ENCODE measurements at places on chromosomes 3 and 15.

DNA sequence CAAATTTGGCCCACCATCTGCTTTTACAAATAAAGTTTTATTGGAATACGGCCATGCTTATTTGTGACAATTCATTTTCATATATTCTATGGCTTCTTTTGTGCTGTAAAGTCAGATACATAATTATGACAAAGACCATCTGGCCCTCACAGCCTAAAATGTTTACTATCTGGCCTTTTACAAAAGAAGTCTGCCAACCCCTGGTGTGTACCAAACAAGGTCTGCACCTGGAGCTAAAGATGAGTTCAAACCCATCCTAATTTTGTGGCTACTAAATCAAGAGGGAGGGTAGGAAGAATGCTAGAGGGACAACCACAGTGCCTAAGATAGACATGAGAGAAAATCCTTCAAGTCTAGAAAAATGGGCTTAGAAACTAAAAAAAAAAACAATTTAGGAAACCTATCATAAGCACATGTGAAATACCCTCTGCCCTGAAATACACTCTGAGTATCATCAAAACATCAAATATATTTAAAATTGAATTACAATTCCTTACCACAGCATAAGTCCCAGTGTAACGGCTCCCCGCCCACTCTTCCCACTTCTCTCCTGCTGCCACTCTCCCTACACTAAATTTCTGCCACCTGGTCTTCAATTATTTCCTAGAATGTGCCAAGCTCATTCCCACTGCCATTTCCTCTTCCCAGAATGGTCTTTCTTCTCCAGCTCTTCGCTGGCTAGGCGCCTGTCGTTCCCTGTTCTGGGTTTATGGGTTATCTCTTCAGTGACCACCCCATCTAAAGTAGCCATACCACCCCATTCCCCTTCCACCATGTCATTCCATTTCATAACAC is 950.7 kb upstream of the CFAP20DC start:
- DNase-seq = no peak

- no peak for DNase-seq
Measured at GRCh38 chr15:50830477-50831354, 65.2 kb upstream of the SPPL2A start.

DNA sequence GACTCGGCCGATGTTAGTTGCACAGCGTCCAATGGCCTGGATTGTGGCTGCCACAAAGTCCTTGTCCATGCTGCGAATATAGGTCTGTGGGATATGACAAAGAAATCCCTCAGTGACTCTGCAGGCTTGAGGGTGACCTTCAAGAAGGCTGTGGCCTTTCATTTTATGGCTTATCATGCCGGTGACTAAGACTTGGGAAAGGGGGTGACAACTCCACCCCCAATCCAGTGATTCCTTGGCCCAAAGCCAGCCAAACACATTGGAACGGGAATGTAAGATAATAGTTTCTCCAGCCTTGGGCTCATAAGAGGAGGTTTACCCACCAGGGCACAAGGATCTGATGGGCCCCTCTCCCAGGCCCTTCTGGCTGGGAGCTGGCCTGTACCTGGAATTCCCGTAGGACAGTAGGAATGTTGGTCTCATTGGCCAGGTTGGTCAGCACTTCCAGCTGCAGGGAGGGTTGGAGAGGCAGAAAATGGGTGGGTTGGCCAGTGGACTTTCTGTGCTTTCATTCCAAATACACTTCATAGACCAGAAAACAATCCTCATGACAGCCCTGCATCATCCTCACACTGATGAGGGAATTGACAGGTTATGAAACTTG is 30.7 kb upstream of the CPEB1 start:
- no peak for DNase-seq

GRCh38 chr3:55445551-55445950 is 41.6 kb downstream of the WNT5A start:
- no peak for DNase-seq

DNA sequence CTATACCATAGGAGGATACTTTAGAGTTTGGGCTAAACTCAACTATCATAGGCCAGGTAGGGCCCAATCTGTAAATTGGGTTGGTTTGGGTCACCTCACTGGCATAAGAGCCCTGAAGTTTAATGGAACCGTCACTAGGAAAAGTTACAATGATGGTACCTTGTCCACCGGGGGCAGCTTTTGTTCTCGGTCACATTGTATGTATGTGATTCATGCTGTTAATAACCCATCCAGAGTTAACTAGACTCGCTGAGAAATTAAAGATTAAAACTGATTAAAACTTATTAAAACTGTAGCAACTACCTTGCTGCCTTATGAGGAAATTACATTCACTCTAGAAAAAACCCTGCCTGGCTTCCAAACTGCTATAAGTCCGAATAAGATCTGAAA is 145.0 kb upstream of the TMCO5A start:
- DNase-seq = no peak
